ENCODE measurements at places on chromosomes 11 and 22. TPM values are rescaled to one million over a fixed set of nuclear protein-coding genes. Genes with fewer than 3 reads are reported as not detected.

The NEU3 gene
- polyA plus RNA-seq, result 2.8 TPM

DNA sequence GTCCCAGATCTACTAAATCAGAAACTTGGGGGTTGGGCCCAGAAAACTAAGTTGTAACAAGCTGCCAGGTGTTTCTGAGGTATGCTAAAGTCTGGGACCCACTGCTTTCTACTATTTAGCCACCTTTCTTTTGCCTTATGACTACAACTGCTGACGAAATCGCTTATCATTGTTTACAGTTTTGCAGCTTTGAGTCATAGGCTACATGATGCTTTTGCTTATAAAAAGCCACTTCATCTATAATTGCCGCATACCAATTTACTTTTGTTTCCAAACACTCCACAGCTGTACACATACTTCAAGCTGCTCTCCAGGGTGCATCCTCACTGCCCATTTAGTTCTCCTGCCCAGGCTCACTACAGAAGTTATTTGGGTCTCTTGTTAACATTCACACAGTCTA, 144.7 kb downstream of the ENTHD1 start:
- no peaks in the 10 kb centered on the region for H3K36me3 ChIP-seq
- H3K4me3 ChIP-seq, result no peak overlapping the region
- no peaks in the 10 kb centered on the region for H3K27me3 ChIP-seq
- H3K27ac ChIP-seq, result no peak overlapping the region
- no peak for DNase-seq

GRCh38 chr11:19869946-19870589, 157.4 kb downstream of the NAV2 start:
- H3K4me3 ChIP-seq, result no peak overlapping the region
- H3K27ac ChIP-seq, result no peak overlapping the region
- peaks cover 65% of the 10 kb centered on the region for H3K4me1 ChIP-seq
- no peaks in the 10 kb centered on the region for H3K36me3 ChIP-seq
- no peaks in the 10 kb centered on the region for H3K27me3 ChIP-seq

DNA sequence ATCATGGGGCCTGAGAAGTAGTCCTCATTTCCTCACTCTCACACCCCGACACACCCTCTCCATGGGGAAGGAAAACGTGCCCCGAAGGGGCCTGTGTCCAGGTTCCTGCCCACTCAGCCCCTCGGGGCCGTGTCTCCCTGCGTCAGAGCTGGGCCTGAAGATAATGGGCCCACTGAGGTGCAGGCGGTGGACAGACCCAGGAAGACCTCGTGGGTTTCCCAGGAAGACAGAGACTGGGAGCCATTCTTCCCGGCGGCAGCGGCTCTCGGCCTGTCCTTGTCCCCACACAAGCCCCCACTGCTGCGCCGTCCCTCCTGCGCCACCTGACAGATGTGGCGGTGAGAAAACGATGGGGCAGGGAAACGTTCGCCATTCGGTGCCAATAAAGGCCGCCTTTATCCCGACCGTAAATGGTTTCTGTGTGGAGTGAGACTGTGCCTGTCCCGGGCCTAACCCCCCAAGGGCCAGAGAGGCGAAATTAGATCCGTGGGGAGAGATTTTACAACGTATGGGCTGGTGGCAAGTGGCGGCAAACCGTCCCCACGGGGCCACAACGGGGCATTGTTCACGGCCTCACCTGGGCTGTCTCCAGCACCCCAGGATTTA, 89.0 kb downstream of the CDKN1C start:
- no peak overlapping the region for H3K27ac ChIP-seq
- no peaks in the 10 kb centered on the region for H3K36me3 ChIP-seq
- DNase-seq, result no peak
- H3K27me3 ChIP-seq, result peaks cover 10% of the 10 kb centered on the region

GRCh38 chr11:14237444-14237961, 121.5 kb downstream of the RRAS2 start:
- H3K4me1 ChIP-seq, result peaks cover 1% of the 10 kb centered on the region
- no peaks in the 10 kb centered on the region for H3K27me3 ChIP-seq
- no peaks in the 10 kb centered on the region for H3K36me3 ChIP-seq
- no peak overlapping the region for H3K27ac ChIP-seq
- no peak for DNase-seq
- H3K4me3 ChIP-seq, result no peak overlapping the region

Data from GM23338 (cell line).